ENCODE measurements at places on chromosomes 11 and 22. TPM values are rescaled to one million over a fixed set of nuclear protein-coding genes. Genes with fewer than 3 reads are reported as not detected.
A peak's percentile ranks its signal among the peaks of the same experiment; 100 is the strongest.

SAA1 gene
- not detected for total RNA-seq

GCAT gene
- 22.7 TPM for total RNA-seq

ACR gene
- not detected for total RNA-seq

MS4A7 gene
- total RNA-seq, result not detected

HYOU1 gene
- total RNA-seq, result 232 TPM

WDR74 gene
- 104 TPM for total RNA-seq

SHANK3 gene
- total RNA-seq, result 0.24 TPM

MS4A1 gene
- 1.6 TPM for total RNA-seq

APOL3 gene
- total RNA-seq, result 55.7 TPM

NPAS4 gene
- not detected for total RNA-seq

RHOD gene
- total RNA-seq, result 2.6 TPM

- DNase-seq, result no peak
Observed at GRCh38 chr22:19691721-19692341, 22.5 kb upstream of the SEPTIN5 start.

- no peak for DNase-seq
Observed at GRCh38 chr11:61332281-61332796, 566 bp downstream of the DDB1 start.

DNA sequence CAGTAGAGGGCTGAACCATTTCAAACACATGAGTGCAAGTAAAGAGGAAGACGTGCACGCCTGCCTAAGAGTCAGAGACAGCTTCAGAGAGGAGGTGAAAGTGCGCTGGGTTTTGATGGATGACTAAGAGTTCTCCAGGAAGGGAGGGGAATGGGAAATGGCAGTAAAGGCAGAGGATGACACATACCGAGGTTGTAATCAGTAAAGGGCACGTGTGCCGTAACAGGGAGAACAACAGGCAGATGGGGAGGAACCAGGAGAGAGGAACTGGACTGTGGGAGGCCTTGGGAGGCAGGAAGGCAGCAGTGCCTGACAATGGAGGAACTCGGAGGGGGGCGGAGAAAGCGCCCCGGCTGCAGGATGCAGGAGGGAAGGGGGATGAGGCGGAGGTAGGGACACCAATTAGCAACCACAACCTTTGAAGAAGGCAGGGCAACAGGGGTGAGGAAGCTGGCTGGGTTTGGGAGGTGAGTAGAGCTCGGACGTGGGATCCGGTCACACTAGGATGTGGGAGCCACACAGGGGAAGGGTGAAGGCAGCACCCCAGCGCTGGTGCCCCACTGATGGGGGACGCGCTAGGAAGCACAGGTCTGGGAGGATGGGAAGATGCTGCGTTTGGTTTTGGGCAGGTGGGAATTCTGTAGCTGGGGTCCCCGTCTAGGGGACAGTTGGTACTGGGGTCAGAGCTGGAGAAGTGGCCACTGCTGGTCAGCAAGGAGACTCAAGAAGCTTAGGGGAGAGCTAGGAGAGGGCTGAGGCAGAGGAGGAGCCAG is 67.4 kb downstream of the SCUBE1 start:
- DNase-seq, result no peak

DNA sequence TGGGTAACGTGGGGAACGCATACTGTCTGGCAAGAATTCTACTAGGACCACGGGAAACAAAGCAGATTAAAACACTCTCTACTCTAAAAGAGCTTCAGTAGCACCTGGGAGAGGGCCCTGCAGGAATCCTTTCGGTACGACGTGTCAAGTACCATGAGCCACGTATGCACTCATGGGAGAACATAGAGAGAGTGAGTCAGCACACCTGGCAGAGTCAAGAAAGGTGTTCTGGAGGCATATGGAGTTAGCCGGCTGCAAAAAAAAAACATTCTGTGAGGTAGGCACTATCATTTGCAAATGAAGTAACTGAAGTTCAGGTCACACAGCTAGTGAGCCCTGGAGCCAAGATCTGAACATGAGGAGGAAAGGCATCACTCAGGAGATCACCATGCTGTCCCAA is 71.1 kb upstream of the BID start:
- DNase-seq, result no peak

- DNase-seq, result no peak
Observed at GRCh38 chr11:96906476-96906875, 516.7 kb downstream of the JRKL start.

- DNase-seq, result peak; percentile 90
Observed at GRCh38 chr11:14414470-14415461, 55.8 kb upstream of the RRAS2 start.

- no peak for DNase-seq
Observed at GRCh38 chr11:70737816-70738630, 339.7 kb downstream of the CTTN start.

GRCh38 chr22:22078329-22078728 is 95.7 kb upstream of the TOP3B start:
- no peak for DNase-seq

DNA sequence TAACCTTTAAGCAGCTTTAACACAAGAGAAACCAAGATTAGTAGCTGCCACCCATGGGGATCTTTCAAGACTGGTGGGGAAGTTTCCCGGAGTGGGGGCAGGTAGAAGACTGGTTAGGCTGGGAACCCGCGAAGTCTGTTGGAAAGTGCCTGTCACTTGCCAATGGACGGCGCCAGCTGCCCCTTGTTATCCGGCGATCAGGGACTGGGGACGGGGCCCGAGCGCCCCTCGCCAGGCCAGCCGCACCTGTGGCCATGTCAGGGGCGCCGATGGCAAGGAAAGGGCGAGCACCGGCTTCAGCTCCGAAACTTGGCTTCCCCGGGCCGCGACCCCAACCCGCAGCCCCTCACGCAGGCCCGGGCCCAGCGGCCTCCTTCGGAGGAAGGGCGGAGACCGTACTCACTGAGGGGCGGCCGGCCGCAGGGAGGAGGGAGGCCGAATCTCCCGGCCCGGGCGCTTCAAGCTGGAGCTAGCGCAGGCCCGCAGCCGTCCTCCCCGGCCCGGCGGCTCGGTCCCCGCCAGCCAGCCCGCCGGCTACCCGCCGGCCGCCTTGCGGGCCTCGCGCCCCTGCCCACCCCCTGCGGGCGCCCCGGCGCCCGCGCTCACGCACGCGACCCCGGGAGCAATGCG is 539 bp downstream of the EIF4ENIF1 start:
- peak; percentile 44 for DNase-seq

- DNase-seq, result no peak
Observed at GRCh38 chr11:94583866-94584500, 16.8 kb downstream of the PIWIL4 start.

DNA sequence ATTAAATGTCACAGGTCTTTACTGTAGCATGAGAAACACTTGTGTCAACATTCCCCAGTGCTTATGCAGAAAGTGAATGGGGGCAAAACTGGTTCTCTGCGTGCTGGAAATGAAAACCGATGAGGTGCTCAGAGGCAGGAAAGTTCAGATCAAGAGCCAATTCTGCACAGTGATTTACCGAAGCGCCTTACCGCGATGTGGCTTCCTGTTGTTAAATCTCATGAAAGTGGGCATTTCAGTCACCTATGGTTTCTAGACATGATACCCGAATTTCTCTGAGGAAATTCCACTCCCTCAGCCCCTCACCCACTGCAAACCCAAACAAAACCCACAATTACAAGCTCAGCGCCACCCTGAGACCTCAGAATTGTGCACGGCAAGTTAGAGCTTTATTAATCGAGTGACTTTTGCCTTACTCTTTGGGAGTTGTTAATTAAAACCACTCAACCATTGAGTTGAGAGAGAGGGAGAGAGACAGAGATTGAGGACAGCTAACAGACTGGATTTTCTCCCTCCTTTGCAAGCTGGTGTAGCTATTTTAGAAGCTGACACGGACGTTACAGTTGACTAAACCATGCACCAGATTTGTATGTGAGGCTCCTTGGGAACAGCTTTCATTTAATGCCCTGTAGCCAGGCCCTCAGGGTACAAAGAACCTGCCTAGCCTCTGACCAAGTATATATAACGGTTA is 196.4 kb downstream of the DBX1 start:
- peak; percentile 67 for DNase-seq

GRCh38 chr11:2777386-2777785 is 77.6 kb upstream of the KCNQ1OT1 start:
- DNase-seq, result no peak

DNA sequence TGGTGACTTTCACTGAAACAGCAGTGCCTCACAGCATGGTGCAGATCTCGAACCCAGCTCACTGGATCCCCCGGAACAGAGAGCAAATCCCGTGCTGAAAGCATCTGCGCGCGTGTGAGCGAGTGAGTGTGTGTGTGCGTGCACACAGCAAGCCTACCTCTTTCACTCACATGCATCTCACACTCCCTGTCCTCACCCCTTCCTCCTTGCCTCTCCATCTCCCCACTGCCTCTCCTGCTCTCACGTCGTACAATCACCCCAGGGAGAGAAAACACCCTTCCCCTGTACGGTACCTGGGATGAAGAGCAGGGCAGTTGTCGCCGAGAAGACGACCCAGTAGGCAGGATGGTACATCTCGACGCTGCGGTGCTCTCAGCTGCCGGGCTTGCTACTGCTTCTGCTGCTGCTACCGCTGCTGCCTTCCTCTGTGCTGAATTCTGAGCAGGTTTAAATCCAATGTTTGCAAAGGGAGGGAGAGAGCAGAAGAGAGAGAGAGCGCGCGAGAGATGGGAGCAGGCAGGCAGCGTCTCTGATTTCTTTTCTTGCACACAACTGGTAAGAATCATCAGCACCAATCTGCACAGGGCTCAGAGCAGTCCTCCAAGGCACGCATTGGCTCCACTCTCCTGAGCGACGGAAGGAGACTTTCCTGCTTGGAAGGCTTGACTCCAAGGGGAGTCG is at the start of gene OPCML:
Gene OPCML, minus strand, starts transcription at position 531 of the 681 bp plus-strand sequence.
- no peak for DNase-seq

Data from activated T-cell treated with anti-CD3 and anti-CD28 coated beads, Interleukin-2, amount 50 U/mL, for 72 hours (primary cell).